Mesenteric fat pad (tissue), 1 donor: ENCODE measurements at places on chromosomes 13 and 19. TPM values are rescaled to one million over a fixed set of nuclear protein-coding genes. Genes with fewer than 3 reads are reported as not detected.

GRCh38 chr13:38527140-38527539 lies 159.7 kb upstream of the FREM2 start:
- DNase-seq = no peak

Gene ZNF415
- total RNA-seq = 12.7 TPM

DNA sequence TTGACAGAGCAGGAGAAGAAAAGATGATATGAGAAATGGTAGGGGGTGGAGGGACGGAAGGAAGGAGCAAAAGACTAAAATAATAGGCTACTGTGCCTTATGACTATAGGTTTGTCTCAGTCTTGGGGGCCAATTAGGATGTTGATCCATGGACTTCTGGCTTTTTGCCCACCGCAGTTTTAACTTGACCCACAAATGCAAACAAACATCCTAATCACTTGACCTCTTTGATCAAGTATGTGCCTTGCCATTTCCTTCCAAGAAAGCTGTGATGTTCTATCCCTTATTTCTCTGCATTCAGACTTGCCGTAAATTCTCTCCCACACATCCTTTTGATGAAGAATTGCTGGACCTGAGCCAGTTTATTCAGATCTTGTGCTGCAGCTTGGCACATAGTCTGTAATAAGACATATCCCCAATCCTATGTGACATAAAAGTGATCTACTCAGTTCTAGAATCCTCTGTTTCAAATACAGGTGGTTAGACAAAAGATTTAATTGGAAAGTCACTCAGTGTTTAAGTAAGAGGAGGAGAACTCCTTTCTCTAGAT lies 62.8 kb downstream of the TPT1 start:
- no peak for DNase-seq

DNA sequence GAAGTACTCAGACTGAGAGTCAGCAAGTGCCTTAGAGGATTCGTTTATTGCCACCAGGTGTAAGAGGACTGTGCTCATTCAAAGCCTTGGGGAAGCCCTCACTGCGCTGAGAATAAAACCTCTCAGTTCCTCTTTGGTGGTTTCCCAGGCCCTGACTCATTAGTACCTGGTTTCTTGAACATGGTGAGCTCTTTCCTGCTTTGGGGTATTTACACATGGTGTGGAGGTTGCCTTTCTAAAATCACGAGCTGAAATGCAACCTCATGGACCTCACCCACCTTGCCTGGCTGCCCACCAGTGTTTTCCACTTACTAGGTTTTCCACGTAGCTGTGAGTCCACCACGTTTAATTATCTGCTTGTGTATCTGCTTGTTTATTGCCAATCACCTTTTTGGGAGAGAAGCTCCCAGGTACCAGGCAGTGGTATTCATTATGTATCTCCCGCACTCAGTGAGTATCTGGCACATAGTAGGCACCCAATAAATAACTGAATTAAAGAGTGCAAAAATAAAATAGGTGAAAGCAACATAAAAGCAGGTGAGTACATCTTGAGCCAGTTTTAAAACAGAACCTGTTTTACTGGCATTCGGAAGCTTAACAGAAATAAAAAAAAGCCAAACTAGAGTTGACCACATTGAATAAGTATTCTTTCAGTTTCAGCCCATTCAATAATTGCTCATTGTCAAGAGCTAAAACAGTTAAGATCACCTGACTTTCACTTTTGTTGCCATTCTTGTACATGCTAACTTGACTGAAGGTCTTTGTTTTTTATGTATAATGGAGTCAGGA lies 533.0 kb downstream of the MYO16 start:
- DNase-seq = no peak

- DNase-seq = no peak
Measured at GRCh38 chr19:8610041-8610935, at the start of gene ADAMTS10. TSS of gene ADAMTS10 (minus strand) at chr19:8610715. CDS start at chr19:8605710, 5,005 bp downstream.
